ENCODE measurements at places on chromosomes 4 and X.

DNA sequence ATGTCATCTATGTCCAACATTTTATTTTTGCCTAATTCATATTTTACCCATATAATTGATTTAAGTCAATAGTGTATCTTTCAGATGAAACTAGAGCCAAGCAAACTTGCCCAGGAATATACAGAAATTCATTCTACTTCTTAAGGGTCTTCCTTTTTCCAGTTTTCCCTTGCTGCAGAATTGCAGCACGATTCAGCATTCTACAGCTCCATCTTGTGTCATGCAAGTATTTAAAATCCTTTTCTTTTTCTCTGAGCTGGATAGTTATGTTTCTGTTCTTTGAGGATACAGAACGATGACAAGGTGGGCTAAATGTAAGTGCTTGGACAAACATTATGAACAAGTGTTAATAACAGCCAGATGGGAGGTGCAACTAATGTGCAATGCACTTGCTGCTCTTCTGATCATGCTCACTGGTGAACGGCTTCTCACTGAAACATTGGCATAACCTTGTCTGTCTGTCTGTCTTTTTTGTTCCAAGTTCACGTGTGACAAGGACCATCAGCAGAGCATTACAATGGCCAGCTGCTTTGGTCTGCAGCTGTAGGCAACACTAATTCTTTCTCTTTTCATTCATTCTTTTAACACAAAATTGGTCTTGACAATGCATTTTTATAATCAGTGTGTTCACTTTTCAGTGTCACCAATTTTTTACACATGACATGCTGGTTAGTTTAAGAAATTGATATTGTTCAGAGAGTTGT lies 1821.7 kb downstream of the ARAP2 start:
- DNase-seq, result no peak

GRCh38 chr4:11614426-11614825 lies 185.7 kb upstream of the HS3ST1 start:
- no peak for DNase-seq

GRCh38 chr4:81913427-81913879 lies 441.7 kb upstream of the RASGEF1B start:
- peak; percentile 42 for DNase-seq

DNA sequence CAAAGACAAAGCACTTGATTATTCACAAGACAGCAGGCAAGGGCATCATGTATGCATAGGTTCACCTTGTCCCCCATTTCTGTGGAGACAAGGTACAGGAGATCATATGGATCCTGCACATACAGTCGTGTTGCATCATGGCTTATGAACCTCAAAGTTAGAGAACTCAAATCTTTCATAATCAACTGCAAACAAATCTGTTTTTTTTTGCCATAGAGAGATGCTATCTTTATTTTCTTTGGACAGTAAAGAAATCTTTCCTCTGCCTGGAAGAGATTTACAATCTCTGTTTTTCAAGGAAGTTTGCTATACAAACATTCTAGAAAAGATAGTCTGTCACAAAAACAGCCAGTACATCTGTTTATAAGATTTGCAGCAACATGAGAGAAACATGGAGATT lies 578.8 kb downstream of the ANKRD50 start:
- DNase-seq, result no peak

GRCh38 chr4:19614171-19614570 lies 637.5 kb upstream of the SLIT2 start:
- DNase-seq, result no peak

GRCh38 chr4:121143131-121143530 lies 21.0 kb downstream of the TNIP3 start:
- no peak for DNase-seq

DNA sequence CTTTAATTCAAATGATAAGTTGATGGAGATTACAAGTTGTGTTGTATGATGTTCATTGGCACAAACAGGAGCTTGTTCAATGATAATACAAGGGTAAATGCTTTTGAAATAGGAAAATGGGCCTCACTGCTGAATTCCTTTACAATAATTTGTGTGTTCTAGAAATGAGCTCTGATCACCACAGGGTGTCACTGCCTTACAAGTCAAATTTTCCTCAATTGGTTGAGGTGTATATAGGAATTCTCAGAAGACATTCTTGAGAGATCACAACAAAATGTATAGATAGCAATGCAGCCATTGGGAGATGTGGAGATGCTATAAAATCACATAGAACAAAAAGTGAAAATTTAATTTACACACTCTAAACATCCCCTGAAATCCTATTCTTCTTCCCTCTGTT lies 49.6 kb downstream of the KLF8 start:
- DNase-seq, result peak; percentile 0

GRCh38 chr4:1776521-1777161 lies 16.5 kb upstream of the FGFR3 start:
- no peak for DNase-seq

DNA sequence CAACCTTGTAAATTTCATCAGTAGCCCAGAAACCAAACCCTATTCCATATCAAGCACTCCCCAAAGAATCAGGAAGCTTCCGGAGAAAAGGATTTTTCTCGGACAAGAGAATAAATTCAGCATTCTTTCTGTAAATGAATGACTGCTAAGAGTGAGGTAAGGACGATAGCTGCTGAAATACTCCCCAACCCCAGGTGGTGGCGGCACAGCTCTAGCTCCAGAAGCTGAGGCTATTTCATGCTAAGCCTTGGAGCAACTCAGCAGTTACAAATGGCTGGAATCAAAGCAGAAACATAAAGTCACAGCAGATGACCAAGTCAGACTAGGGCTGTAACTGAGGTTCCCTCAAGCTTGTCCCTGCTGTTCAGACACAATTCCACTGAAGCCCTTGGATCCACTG lies 13.9 kb upstream of the PCDH19 start:
- DNase-seq, result no peak

DNA sequence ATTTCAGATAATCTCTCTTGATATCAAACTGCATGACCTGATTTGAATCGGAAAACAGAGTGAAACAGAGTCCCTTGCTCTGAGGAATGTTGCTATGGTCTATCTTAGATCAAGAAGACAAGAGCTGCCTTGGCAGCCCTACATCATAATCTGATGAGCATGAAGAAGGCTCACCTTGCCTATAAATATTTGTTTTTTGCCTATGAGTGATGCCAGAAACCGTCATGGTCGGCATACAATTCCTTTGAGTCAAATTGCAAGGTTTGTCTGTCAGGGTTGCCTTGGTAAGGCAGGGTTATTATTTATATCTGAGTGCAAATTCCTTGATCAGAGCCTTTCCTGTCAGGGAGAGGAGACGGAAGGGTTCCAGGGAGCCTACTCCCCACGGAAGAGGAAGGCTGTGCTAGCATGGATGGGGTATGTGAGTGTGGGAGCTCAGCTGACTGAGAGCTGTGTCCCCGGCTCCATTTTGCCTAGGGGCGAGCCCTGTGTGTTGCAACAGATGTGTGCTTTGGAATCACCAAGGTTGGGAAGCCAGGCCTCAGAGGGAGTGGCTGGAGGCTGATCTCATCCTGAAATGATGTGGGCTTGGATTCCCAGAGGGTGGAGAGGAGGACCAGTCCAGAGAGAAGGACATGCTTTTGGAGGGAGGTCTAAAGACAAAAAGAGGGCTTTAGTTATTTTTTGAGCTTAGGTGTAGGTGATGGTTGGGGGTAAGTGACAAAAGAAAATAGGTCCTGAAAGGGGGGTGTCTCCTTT lies 43.6 kb downstream of the RTL9 start:
- DNase-seq, result no peak

DNA sequence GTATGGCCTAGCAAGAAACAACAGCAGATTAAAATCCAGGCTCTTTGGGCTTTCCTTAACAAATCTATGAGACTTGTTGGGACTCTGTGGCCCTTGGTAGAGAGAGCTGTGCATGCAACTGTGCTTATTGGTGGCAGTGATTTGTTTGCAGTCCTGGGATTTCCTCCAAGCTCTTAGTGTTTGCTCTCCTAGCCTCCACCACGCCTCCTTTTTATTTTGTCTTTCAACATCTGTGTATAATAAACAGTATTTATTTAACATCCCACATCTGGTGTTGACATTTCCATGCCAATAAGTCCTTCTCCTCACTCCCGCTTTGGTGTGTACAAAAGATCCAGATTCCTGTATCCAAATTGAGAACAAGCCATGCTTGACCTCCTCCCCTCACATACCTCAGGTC lies 3.1 kb downstream of the TNMD start:
- DNase-seq, result no peak

DNA sequence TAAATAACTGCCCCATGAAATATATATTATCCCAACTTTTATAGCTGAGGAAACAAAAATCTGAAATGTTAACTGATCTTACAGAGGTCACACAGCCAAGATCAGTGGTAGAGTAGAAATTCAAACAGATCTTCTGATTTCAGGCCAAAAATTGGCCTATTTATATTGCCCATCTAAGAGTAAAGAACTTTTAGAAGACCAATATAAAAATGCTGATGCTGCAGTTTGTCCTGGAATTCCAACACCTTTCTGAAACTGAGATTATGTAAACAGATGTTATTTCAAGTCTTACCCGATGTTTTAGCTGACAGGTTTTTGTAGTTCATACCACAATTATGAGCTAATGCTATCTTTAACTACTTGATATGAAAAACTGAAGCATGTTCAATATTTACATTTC lies 51.1 kb downstream of the SPANXN3 start:
- no peak for DNase-seq

Measured in MV-4-11 (cell line).